ENCODE measurements at places on chromosomes 4 and X.

DNA sequence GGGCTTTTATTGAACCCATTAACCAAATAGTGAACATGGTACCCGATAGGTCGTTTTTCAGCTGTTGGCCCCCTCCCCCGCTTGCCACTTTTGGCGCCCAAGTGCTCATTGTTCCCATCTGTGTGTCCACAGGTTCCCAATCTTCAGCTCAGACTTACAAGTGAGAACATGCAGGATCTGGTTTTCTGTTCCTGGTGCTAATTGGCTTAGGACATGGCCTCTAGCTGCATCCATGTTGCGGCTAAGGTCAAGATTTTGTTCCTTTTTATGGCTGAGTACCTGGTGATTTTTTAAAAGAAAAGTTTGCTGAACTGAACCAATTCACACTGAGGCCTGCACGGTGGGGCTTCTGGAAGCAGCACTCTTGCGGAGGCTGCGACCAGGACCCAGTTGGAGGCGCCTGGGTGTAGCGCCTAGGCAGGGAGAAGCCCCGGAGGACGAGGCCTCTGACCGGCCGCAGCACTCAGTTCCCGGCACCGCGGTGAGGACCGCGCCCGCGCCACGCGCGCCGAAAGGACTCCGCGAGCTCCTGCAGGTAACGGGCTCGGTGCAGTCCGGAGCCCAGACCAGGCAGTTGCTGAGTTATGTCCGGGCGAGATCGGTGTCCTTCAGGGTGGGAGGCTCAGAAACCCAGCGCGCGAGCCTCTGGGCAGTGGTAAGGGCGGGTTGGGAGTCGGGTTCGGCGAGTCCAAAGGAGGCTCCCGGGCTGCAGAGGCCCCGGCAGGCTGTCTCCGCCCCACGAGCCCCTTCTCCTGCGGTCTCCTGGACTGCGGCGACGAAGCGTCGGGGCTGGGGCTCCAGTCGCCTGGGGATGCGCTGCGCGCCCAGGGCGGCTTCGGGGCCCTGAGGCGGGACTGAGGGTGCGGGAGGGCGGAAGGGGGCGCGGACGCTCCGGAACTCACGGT, 15.8 kb upstream of the SLC25A4 start:
- no peak for DNase-seq

- no peak for DNase-seq
These were observed 6.0 kb downstream of the GRSF1 start for GRCh38 chr4:70833675-70834074.

- DNase-seq, result peak; percentile 46
These were observed 3.8 kb downstream of the CXXC4 start for GRCh38 chr4:104490770-104491480.

- DNase-seq, result no peak
These were observed 21.1 kb upstream of the HNRNPD start for GRCh38 chr4:82394896-82395295.

DNA sequence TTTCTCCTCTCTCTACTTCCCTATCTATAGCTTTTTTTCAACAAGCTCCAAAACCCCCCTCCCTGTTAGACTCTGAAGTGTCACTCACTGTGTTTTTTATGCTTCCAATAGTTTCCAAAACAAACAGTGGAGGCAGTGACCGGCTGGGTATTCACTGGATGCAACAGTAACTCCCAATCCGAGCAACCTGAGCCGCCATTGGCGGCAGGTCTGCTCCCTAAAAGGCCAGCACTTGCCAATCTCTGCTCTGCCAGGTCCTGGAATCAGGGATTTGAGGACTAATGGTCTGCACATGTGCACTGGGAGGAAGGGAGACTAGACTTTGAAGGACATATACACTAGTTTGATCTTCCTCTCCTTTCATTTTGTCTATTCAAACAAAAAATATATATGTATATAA, 7.1 kb downstream of the TBX22 start:
- DNase-seq, result no peak

DNA sequence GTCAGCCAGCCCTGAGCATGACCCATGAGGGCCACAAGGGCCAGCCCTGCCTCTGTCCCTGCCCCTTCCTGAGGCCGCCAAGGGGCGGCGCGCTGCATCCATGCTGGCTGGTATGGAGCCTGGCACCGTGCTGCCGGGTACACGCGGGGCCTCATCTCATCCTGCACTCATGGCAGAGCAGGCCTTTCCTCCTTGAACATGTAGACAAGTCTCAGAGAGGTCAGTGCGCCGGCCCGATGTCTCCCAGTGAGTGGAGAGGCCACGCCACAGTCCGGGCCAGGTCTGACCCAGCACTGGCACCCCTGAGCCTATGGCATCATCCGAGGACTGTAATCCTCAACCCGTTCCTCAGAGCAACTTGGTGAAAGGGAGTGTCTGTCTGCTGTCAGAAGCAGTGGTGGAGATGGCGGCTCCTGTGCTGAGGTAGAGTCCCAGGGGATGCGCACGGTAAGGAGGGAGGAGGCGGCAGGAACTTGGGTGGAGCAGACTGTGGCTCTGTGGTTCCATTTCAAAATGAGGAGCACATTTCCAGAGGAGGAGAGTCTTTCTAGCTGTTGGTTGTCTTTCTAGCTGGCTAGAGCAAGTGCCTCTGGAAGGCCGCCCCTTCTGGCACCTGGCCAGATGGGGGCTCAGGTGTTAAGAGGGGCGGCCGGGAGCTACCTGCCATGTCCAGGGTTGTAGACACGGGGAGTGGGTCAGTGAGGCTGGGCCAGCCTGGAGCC, 32.8 kb downstream of the TRMT44 start:
- no peak for DNase-seq

DNA sequence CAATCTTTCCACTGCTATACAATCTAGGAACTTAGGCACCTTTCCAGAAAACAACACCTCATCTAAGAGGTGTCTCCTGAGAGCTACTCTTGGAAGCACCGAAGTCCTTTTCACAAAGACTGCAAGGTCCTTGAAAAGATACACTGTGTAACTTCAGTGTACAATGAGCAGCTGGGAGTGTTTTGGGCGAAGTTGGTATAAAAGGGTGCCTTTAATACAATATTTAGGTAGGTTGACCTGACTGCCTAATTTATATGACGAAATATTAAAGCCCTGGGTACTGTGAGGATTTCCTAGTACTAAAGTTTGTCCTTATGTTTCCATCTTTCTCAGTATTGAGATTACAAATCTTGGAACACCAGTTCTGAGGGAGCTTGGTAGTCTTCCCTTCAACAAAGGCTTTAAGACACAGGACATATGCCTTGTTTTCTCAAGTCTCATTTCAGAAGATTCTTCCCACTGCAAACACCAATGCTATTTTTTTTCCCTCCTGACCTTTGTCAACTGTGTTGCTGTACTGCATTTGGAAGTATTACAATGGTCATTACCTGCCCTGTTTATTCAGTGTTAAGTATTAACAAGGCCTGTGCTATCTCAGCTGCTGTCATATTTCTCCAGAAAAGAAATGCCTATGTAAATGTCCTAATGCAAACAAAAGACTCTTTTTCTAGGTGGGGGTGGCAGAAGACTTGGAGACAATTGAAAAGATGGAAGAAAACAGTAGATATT, 134.2 kb downstream of the MAML3 start:
- DNase-seq, result no peak

- no peak for DNase-seq
These were observed 54.4 kb downstream of the PPP3CA start for GRCh38 chr4:101292901-101293300.

DNA sequence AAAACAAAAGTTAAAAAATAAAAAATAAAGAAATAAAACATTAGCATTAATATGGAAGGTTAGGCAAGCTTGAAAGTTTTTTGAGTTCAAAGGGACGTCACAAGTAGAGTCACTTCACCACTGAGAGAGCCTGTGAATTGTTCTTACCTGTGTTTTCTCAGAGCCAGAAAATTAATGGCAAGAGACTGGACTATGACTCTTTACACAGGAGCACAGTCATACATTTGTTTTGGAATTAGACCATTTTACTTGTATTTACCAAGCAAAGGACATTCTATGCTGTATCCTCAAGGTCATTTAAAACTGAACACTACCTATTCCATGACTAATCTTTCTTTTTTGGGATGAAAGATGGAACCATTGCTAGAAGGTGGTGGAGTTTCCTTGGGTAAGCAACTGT, 346.1 kb downstream of the FAM47B start:
- no peak for DNase-seq

DNA sequence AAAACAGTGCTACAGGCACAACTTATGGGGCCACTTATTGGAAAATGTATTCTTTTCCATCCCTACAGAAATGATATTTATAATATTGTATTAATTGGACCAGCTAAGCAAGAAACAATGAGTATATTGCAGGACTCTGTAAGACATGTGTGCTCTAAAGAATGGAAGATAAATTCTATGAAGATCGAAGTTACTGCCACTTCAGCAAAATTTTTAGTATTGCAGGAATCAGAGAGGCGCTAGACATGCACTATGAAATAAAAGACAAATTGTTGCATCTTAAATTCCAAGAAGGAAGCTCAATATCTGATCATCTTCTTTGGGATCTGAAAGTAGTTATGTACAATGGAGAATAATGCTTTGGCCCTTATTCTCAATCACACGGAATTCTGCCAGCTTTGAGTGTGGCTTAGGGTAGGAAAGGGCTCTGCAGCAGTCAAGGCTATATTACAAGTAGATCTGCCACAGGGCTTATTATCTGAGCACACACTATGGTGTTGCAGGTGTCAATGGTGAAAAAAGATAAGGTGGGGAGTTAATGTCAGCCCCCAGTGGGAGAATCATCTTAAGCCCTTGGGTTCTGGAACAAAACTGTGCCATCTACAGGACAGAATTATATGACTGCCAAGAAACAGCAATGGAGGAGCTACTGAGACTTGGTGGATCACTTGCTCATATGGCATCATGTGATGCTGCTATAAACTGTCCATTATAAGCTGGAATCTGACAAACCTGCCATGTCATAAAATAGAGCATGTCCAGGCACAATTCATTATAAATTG, 334.0 kb upstream of the NDST3 start:
- no peak for DNase-seq

GRCh38 chr4:64824591-64824990, 415.3 kb upstream of the TECRL start:
- no peak for DNase-seq

DNA sequence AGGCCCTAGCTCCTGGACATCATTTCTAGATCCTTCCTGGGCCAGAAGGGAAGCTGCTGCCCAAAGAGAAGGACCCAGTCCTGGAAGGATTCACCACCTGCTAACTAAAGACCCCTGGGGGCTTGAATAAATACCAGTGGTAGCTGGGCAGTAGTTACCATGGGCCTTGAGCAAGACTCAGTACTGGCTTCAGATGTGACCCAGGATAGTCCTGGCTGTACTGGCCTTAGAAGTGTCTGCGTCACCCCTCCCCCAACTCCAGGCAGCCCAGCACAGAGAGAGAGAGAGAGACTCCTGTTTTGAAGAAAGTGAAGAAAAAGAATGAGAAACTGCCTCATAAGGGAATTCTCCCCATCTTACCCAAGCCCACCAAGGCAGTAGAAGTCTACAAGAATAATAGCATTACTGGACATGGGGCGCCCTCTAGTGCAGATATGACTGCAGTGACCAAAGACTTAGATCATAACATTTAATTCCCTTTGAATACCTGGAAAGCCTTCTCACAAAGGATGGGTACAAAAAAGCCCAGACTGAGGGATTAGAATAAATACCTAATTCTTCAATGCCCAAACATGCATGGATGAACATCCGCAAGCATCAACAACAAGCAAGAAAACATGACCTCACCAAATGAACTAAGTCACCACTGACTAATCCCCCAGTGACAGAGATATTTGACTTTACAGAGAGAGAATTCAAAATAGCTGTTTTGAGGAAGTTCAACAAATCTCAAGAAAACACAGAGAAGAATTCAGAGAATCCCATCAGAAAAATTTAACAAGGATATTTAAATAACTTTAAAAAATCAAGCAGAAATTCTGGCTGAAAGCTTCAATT, 171.8 kb downstream of the HNRNPD start:
- peak; percentile 59 for DNase-seq

GRCh38 chrX:11952176-11952720, 186.0 kb upstream of the FRMPD4 start:
- DNase-seq, result no peak

DNA sequence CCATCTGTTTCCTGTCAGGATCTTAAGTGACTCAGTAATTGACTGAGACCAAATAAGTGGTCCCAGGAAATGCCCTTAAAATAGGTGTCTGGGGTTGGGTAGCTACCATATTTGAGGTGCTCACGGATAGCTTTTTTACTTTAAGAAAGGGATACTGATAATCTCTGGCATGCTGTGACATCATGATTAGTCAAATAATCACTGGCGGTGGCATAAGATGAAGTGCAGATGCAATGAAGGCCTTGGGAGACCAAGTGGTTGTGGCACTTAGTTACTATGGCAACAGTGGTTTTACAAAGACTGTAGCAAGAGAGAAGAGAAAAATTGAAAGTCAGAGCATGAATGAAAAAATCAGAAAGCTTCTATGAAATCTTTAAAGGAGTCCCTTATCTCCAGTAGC, 114.5 kb upstream of the SLIT2 start:
- no peak for DNase-seq

GRCh38 chrX:104641176-104641575, 75.2 kb downstream of the IL1RAPL2 start:
- no peak for DNase-seq

DNA sequence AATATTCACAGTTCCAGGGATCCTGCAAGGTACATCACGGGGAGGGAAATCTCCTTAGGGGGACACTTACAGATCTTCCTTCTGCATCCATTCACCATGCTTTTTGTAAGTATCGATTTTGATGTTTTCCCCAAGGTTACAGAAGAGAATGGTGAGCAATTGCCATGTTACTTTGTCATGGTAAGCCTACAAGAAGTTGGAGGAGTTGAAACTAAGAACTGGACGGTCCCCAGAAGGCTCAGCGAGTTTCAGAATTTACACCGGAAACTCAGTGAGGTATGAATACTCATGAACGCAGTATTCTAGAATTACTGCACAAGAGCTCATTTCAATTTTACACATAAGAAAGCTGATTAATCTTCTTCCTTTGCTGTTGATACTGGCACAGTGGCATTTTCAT, 53.9 kb downstream of the LRP2BP start:
- no peak for DNase-seq

DNA sequence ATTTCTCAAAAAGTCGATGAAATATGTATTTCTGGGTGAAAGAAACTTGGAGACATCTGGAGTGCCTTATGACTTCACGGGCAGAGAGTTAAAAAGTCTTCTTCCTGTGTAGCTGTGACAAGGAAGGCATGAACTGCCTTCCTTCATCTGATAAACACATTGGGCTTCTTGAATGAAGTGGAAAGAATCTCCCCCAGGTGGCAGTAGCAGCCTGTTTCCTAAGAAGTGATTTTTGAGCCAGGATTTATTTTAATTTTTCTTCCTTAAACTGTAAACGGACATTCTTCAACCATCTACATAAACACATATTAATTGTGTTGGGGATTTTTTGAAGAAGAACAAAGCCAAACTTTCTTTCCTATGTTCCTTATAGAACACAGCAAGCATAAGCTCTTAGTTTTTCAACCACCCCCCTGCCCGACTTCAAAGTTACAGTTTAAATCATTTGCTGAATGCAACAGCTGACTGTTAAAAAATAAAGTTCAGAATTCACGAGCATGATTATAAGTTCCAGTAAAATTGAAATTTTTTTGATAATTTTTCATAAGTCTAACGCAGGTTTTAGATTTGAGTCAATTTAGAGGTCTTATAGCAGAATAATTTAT, 980 bp upstream of the GIMD1 start:
- DNase-seq, result peak; percentile 17

GRCh38 chr4:1763550-1764080, 29.5 kb upstream of the FGFR3 start:
- DNase-seq, result no peak
